ENCODE measurements at places on chromosomes 2 and 18.
A peak's percentile ranks its signal among the peaks of the same experiment; 100 is the strongest.

GRCh38 chr2:127531221-127531648 is 4.2 kb upstream of the MYO7B start:
- DNase-seq, result no peak

GRCh38 chr18:811182-811891 is 705 bp downstream of the YES1 start:
- peak; percentile 33 for DNase-seq

GRCh38 chr2:28522481-28522880 is 26.6 kb downstream of the PLB1 start:
- DNase-seq, result no peak

DNA sequence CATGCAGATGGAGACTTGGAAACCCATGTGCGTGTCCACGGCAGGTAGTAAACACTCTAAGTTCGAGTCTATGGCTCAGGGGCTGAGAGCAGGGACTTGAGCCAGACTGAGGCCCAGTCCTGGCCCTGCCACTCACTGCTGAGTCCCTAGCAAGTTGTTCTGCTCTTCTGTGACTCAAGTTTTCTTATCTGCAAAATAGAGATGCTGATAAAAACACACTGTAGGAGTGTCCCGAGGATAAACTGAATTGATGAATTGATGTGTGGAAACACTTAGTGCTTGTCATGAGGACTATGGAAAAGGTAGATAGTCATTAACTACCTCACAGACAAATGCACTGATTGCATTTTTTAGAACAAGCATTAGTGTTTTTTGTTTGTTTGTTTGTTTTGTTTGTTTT is 73.2 kb downstream of the BOLA3 start:
- no peak for DNase-seq

- DNase-seq, result no peak
Observed at GRCh38 chr2:168661863-168662256, 140.6 kb upstream of the NOSTRIN start.

DNA sequence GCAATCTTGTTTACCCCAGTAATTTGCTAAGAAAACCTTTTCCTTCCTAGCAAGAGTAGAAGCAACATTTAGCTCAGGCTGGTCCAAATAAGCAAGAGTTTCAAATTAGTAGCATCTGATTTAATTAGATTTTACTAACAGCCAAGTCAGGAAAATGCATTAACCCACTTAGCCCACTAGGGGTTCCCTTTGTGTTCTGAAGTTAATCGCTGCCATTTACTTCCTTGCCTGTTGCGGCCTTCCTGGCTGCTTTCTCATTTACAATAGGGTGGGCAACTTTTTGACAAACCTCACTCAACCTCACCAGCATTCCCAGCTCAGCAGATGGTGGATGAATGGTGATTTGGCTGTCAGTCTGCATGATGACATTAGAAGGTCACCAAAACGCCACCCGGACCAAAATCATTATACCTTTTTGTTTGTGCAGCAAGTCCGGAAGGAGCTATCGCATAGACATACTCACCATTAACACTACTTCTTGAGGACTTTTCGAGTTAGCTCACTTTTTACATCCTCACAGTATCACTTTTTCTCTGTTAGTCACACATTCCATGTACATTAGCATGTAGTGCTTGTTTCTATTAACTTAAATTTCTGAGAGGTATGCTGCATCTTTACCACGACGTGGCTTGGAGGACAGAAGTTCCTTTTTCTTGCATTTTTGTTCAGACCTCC is 101.5 kb upstream of the SETBP1 start:
- peak; percentile 29 for DNase-seq

DNA sequence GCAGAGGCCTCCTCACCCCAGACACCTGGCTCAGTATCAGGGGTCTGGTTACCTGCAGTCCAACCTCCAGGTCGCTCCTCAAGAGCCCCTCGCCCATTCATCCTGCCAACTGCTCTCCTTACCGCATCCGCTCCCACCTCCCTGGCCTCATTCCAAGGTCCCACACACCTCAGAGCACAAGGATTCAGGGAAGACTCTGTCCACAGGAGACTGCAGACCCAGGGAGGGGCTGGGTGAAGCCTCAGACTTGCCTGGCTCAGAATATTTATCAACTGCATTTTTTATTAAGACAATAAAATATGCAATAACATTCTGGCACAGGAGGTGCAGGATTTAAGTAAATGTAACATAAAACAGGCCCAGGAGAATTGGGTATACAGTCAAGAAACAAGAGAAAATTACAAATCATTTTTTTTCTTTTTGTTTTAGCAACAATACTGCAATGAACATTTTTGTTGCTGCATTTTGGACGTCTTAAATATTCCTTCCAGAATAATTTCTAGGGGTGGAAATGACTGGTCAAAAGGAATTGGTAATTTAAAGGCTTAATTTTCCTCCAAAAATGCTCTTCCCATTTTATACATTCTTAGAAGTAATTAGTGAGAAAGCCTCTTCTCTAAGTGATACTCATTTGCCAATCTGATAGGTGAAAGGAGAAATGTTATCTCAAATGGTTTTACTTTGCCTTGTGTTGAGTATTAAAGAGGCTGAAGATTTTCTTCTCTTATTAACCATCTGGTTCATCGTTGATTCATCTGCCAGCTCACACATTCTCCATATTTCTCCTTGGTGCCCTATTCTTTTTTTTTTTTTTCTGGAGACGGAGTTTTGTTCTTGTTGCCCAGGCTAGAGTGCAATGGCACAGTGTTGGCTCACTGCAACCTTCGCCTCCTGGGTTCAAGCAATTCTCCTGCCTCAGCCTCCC is 42.5 kb downstream of the TEX44 start:
- DNase-seq, result peak; percentile 3

DNA sequence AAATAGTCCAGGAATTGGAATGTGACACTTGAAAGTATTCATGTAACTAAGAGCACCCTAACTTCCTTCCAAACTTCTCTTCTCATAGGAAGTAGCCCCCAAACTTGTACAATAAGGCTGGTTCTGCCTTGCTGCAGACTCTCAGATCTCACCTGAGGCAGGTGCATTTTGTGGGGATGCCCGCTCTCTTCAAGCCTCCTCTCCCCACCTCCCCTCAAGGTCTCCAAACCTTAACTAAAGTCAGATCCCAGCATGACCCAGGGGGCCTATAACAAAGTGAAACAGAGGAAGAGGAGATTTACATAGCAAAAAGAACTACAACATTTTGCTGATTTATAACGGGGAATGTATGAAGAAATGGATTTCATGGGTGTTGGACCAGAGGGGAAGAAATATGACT is 23.6 kb downstream of the CDKL4 start:
- DNase-seq, result no peak

DNA sequence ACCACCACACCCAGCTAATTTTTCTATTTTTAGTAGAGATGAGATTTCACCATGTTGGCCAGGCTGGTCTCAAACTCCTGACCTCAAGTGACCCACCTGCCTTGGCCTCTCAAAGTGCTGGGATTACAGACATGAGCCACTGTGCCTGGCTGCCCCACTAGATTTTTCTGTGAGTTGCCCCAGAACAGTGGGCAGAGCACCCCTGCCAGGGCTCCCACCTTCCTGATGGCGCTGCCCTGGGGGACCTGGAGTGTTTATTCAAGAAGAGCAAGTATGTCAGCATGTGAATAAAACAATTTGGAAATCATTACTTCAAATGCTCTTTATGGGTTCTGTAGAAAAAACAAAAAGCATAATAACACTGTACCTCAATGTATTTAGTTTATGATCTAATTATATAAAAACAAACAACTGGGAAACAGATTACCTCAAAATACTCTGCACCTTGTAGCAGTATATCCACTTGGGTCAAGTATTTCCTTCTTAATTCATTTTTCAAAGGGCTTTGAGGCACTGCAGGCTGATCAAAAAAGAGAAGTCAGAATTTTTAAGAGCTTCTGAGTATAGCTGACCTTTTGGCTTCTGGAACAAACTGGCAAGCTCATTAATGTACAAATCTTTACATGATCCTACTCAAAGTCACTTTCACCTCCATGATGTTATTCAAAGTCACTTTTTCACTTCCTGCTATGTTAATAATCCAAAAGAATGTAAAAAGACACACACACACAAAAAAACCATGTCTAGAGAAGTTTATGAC is 8.9 kb downstream of the HJURP start:
- DNase-seq, result no peak

- DNase-seq, result no peak
Observed at GRCh38 chr2:121647396-121647795, 1.9 kb downstream of the CLASP1 start.

- peak; percentile 23 for DNase-seq
Observed at GRCh38 chr2:232838406-232838874, 31.6 kb upstream of the SNORC start.

- DNase-seq, result no peak
Observed at GRCh38 chr2:69943000-69943842, 18.2 kb downstream of the ASPRV1 start.

DNA sequence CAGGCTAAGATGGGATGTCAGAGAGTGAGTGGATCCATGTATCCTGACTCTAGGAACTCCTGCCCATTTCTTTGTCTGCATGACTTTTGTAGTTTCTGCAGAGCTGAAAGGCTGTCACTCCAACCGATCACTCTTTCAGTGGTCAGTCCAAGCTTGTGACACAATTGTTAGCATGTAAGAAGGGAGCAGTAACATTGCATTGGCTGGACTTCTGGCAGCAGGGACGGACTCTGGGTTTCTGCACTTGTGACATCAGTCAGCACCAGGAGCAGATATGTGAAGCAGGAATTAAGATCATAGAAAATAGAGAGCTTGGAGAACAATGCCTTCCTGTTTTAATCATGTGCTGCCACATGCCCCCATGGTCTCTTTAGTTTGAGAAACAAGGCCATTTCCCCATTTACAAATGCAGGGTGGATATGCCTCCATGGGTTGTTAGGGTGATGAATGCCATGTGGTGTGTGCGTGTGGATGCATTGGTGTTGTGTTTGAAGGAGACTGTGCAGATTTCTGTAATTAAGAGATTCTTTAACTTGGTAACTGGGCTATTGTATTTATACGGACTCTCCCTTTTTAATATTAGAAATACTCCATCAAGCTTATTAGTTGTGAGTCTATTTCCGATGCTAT is 214.3 kb upstream of the EPHA4 start:
- DNase-seq, result no peak

- no peak for DNase-seq
Observed at GRCh38 chr2:95306336-95306895, 9.3 kb downstream of the KCNIP3 start.

All from hepatocyte (in vitro differentiated cells).